ENCODE measurements at places on chromosomes 2 and 18.

GRCh38 chr18:11669271-11669947, 19.7 kb upstream of the GNAL start:
- no peak for DNase-seq

- DNase-seq: peak; percentile 83
These were observed 97.8 kb downstream of the B3GNT2 start for GRCh38 chr2:62293490-62294271.

DNA sequence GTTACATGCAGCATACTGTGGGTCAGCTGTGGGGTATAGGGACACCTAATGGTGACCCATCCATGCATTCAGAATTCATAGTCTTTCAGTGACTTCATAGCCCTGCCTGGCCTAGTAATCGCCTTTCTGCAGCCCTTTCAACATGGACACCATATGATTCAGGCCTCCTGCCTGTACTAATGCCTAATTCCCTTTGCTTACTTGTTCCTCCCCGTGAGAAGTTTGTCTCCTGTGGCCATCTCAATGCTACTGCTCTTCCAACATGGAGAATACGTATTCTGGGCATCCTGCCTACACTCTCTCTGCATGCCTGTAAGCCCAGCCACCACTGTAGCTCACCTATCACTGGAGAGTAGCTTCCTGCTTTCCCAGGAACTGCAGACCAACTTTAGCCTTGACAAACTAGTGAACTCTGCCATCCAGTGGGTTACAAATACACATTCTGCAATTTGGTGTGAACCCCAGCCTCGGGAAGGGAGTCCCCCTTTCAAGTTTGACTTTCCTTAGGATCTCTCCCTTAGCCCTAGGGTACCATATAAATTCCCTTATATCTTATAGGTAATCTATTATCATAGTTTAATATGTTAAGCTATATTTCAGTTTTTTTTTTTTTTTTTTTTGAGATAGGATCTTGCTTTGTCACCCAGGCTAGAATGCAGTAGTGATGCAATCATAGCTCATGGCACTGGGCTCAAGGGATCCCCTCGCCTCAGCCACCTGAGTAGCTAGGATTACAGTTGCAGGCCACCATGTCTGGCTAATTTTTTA, 22.3 kb downstream of the M1AP start:
- no peak for DNase-seq

- DNase-seq: no peak
These were observed 9.5 kb upstream of the SATB2 start for GRCh38 chr2:199467066-199467822.

- DNase-seq: peak; percentile 83
These were observed 786 bp upstream of the ZFP36L2 start for GRCh38 chr2:43226955-43227829.

DNA sequence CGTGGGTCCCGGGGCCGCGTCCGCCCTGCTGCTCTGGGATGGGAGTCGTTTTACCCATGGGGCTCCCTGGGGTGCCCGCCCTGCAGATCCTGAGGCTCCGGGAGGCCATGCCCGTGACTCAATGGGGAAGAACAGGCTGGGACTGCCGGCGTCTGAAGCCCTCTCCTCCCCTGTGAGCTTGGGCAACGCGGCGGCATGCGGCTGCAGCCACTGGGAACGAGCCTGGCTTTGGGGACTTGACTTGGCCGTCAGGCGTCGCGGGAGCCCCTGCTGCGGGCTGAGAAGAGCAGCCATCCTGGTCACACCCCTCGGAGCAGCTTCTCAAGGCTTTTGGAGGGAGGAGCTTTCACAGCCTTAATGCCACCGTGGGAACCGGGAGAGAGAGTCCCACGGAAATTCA, 126.9 kb upstream of the CTDP1 start:
- peak; percentile 25 for DNase-seq

DNA sequence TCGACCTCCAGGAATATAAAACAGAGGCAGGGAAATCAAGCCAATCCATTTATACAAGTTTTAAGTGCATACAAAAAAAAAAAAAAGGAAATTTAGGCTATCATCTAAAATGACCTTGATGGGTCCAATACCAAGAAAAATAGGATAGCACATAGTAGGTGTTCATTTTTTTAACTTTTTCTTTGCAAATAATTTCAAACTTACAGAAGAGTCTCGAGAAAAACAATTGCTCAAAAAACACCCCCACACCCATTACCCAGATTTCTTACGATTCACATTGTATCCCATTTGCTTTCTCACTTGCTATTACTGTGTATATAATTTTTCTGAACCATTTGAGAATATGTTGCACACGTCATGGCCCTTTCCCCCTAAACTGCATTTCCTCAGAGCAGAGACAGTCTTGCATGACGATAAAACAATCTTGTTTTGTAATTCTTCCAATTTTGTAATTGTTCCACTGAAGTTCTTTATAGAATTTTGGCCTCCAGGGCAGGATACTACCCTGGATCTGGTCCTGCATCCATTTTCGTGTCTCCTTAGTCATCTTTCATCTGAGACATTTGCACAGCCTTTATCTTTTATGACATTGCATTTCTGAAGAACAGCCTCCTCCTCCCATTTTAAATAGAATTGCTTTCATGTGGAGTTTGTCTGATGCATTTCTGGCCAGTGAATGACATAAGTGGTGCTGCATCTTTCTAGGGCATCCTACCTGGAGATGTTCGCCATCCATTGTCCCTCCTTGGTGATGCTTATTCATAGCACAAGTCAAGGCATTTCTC, 68.9 kb downstream of the CYB5A start:
- DNase-seq: no peak

DNA sequence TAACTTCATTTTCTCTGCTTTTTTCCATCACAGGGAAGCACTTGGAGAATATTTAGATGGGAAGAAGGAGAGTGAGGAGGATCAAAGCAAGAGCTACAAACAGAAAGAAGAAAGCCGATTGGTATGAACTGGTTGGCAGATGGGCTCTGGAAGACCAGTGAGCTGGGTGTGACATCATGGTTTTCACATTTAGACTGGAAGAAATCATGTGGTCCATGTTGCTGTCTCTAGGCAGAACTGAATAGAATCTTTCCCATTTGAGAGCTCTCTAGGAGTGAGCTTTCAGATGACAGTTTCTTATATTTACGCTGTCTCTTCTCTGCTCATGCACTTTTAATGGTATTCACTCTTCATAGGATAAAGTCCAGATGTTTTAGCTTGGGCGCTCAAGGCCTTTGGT, 12.6 kb downstream of the DRC1 start:
- no peak for DNase-seq

GRCh38 chr2:29702276-29702675, 219.1 kb downstream of the ALK start:
- DNase-seq: no peak

- no peak for DNase-seq
These were observed 63.7 kb downstream of the BABAM2 start for GRCh38 chr2:27954221-27954673.

Measured in Peyer's patch (tissue), 4 donors.